Neural progenitor cell (in vitro differentiated cells): ENCODE measurements at places on chromosomes 3 and 15. TPM values are rescaled to one million over a fixed set of nuclear protein-coding genes. Genes with fewer than 3 reads are reported as not detected.

DNA sequence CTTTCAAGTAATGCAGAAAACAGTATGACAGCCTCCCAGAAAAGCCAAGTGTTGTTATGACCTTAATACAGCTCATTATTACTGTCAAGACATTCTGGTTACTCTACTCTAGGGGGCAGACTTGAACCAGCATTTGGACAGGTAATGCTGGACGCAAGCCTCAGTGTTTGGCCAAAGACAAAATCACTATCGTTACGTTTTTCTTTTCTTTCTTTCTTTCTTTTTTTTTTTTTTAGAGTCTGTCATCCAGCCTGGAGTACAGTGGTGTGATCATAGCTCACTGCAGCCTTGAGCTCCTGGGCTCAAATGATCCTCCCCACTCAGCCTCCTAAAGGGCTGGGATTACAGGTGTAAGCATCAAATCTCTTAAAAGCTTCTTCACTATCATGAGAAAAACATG is 29.4 kb upstream of the TMEM45A start:
- peak; percentile 71 for DNase-seq

DNA sequence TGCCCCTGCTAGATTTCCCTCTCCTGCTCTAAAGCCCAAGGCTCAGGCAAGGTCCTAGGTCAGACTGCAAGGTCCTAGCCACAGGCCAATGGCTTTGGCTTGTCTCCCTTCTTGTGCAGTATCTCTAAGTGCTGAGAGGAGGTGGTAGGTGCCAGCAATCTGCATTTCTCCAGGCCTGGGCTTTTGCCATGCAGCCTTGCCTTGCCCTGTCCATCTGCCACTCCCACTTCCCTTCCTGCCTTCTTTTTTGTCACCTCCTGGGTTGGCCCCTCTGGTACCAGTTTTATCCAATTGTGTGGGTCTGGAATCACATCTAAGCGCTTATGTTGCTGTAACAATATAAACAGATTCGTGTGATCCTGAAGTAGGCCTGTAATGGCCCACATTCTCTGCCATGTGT is 109.9 kb downstream of the MYRIP start:
- no peak for DNase-seq

DNA sequence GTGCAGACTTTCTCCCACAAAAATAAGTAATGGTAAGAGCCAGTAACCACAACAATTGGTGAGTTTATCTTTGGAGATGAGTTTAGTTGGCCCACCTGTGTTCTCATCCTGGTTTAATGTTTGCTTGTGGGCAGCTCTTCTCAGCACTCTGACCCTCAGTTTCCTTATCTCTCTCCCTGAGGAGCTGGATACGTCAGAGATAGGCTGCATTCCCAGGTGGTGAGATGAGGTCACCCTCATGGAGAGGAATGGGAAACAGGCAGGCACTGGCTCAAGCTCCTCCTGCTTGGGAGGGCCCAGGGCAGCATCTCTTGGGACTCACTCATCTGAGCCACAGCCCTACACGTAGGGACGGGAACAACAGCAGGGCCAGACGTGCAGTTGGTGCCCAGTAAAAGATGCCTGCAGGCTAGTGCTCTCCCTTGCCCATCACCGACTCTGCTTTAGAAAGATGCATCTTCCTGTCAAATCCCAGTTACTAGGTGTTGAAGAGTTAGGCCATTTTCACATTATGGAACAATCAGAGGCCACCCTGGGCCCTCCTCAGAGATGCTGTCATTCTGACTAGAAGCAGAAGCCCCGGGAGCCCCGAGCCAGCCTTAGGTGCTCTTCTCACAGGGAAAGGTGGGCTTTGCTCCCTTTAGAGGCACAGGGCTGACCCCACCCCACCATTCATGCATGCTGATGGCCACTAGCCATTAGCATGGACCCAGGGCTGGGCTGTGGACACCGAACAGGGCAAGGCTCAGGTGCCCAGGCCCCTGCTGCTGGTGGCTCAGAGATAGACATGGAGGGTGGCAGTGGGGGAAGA is 59.7 kb downstream of the GRIP2 start:
- DNase-seq, result no peak

DNA sequence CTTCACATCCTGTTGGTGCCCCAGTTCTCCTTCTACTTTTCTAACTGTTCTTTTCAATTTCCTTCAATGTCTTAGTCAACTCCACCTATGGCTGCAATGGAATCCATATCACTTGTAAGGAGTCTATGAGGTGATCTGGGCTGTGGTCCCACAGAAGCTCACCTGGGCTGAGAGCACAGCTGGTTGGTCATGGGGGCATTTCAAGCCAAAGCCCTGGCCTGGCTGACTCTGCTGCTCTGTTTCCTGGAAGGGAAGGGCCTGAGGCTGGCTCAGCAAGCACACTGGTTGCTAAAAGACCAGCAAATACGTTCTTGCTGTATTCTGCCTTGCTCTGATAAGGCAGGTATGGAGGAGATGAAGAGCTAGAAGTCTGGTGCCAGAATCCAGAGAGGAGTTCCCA is 29.0 kb downstream of the AMOTL2 start:
- DNase-seq, result no peak

DNA sequence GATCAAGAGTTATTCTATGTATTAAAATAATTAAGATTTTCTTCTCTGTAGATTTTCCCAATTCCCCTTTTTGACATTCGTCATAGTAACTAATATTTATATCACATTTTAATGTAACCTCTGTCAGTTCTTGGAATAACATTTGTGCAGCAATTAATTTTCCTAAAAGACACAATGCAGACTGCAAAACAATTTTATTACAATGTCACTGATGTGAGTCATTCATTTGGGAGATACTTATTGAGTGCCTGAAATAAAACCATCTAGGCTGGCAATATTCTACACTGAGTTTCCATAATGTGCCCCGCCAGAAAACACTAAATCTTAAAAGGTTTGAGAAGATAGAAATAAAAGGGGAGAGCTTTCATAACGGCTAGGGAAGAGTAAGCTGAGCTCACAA is 6.7 kb upstream of the USP13 start:
- no peak for DNase-seq

- no peak for DNase-seq
Measured at GRCh38 chr3:177744873-177745606, 547.8 kb upstream of the TBL1XR1 start.

- DNase-seq, result no peak
Measured at GRCh38 chr15:75565062-75565970, 13.8 kb downstream of the PTPN9 start.

- DNase-seq, result no peak
Measured at GRCh38 chr15:98134905-98135304, 174.4 kb downstream of the ARRDC4 start.

DNA sequence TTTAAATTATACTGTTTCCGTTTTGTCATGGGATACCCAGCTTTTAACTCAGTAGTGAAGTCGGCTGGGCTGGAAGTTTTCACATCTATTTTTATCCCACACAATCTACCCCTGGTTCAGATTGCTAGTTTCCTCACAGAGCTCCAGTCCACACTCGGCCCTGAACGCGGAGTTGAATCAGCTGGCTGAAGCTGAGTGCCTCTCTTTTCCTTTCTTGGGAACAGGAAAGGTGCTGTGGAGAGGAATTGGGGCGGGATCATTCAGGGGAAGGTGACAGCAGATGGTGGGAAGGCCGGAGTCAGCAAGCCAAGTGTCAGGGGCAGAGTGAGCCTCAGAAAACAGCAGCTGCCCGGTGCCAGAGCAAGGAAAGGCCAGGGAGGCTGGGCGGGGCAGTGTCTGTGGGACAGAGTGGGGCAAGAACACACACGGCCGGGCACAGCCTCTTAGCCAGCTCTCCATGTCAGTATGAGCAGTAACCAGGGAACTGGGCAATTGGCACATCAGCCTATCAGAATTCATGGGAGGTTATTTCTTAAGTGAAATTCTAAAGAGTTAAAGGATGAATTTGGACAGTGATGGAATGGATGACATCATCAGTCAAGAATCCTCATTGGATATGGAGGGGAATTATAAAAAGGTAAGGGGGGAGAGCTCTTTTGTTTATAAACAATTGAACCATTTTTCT is 135.7 kb upstream of the IL12A start:
- peak; percentile 38 for DNase-seq

DNA sequence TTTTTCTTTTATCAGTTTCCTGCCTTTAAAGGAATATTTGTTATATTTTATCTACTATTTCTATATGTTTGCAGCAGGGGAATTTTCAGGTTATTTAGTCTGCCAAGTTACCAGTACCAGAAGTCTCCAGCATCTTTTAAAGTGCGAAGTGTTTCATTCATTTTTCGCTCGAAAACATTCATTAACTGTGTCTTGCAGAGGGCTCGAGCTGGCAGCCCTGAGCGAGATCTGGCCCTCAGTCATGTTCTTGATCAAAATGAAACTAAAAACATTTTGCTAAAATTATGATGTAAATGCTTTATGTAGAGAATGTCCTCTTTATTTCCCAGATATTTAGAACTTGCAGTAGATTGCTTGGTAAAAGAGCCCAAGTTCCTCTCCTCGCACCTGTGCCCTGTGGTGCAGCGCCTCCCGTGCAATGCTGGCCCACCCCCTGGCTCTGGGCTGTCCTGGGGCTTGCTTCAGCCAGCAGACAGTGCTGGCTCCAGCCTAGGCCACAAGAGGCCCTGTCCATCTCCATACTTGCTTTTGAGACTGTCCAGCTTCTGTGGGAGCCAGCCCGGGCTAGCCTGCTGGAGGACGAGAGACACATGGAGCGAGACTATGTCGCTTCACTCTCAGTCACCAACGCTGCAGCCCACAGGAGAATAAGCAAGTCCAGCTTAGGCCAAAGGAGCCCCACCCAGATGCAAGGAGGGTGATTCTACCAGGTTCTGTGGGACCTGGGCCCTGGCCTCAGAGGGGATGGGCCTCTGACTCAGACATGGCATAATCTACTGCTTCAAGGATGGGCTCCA is 71.9 kb upstream of the PRR23E start:
- DNase-seq, result no peak

DNA sequence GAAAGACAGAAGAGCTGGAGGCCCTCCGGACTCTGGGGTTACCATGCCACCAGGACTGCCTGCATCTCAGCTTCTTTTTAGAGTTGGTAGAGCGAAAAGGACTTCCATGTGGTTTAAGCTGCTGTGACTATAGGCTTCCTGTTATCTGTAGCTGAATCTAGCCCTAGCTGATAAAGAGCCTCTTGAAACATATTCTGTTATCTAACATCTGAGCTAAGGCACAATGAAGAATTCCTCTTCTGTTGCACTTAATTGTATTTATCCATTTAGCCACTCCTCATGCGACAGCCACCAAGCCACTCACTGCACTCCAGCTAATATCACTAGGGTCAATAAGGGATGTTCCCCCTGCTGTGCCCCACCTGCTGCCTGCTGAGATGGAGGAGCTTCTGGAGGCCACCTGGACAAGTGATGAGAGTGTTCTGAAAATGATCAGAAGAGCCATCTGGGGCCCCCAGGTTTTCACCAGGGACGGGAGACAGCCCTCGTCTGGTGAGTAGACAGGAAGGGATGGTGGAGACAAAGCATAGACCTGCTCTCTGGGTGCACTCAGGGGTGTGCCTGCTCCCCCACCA is 94.6 kb upstream of the PLXNA1 start:
- DNase-seq, result no peak

DNA sequence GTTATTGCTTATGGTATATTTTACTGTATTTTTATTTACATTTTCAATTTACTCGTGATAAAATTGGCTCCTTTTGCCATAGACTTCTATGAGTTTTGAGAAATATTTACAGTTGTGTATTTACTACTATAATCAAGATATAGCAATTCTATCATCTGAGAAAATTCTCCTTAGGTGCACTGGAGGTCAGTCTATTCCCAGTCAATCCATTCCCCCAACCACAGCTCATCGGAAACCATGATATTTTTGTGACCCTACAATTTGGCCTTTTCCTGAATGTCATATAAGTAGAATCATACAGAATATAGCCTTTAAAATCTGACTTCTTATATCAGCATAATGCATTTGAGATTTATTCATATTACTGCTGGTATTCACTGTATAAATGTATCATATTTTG is 114.7 kb upstream of the LRTM1 start:
- no peak for DNase-seq

DNA sequence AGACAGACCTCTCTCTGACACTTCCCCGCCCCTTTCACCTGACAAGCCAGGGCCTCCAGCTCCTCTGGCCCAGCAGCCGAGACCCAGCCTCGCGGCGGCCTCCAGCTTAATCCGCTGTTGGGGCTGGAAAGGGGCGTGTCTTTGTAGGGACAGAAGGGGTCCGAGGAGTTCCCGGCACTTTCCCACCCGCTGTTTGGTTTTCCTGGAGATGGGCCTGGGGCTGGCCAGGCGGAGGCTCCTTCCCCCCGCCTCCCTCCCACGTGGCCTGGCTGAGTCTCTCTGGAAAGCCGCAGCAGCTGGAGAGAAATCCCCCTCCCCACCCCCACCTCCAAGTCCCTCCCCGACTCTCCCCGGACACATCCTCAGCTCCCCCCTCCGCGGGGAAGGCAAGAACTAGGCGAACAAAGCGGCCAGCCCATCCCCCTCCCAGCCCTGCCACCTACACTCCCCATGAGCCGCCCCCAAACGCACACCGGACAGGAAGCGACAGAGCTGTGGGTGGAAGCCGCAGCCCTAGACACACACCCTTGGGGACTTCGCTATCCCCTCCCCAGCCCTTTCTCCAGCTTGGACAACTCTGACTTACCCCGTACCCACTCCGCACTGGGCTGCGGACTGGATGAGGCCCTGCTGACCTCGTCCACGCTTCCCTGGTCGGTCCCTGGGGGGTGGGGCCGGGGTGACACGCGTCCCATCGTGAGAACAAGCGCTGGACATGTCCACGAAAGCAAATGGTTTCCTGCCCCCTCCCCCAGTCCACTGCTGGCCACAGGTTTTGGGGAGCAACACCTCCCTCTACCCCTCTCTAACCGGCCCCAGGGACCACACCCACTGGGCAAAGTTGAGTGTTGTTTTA is 1.2 kb downstream of the IGDCC4 start:
- DNase-seq, result peak; percentile 99

DNA sequence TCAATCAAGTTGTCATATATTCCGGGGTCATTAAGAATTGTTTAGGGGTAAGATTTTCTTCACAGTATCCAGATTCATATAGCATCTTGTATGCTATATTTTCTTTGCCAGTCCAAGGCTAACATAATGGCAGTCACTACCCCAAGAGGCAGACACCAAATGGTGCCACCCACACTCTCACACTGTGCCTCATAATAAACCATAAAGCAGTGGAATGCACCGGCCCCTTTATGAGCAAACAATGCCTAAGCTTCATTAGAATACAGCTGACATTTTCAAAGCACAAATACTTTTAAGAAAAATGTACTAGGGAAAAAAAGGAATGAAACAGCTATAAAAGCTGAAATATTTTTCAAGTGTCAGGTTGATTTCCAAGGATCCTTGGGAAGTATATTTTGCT is 121.6 kb downstream of the TFDP2 start:
- peak; percentile 52 for DNase-seq

The FBXW12 gene
- 0.82 and 1.4 TPM in 2 replicates for total RNA-seq

The GOLGA6D gene
- not detected in 2 replicates for total RNA-seq

The HRG gene
- not detected in 2 replicates for total RNA-seq

The KLHL40 gene
- not detected in 2 replicates for total RNA-seq

The MEGF11 gene
- 0.06 and 1.5 TPM in 2 replicates for total RNA-seq

The GPR62 gene
- total RNA-seq, result 0.21 TPM in 1 of 2 replicates, not detected in the other

The POLQ gene
- total RNA-seq, result 15.6 and 33.2 TPM in 2 replicates

The PP2D1 gene
- total RNA-seq, result not detected in 2 replicates

The IL16 gene
- 0.09 TPM in 1 of 2 replicates, not detected in the other for total RNA-seq

The FGD5 gene
- 0.24 and 0.25 TPM in 2 replicates for total RNA-seq

The ABCC5 gene
- total RNA-seq, result 34.0 and 38.7 TPM in 2 replicates

The NRG4 gene
- total RNA-seq, result 0.06 and 0.36 TPM in 2 replicates

The GAP43 gene
- 5.0 and 8.5 TPM in 2 replicates for total RNA-seq

The RASGRP1 gene
- total RNA-seq, result 2.5 and 3.8 TPM in 2 replicates
